ENCODE measurements at places on chromosomes 16 and 17.

- peak; percentile 74 for DNase-seq
Observed at GRCh38 chr17:65020284-65020683, 36.3 kb downstream of the GNA13 start.

- no peak for DNase-seq
Observed at GRCh38 chr17:79851461-79851817, 12.2 kb upstream of the CBX4 start.

GRCh38 chr16:49248227-49248626, 33.4 kb downstream of the CBLN1 start:
- DNase-seq = no peak

GRCh38 chr16:24253192-24253591, 2.9 kb upstream of the CACNG3 start:
- peak; percentile 60 for DNase-seq

GRCh38 chr17:37796076-37796475, 51.2 kb upstream of the HNF1B start:
- no peak for DNase-seq

DNA sequence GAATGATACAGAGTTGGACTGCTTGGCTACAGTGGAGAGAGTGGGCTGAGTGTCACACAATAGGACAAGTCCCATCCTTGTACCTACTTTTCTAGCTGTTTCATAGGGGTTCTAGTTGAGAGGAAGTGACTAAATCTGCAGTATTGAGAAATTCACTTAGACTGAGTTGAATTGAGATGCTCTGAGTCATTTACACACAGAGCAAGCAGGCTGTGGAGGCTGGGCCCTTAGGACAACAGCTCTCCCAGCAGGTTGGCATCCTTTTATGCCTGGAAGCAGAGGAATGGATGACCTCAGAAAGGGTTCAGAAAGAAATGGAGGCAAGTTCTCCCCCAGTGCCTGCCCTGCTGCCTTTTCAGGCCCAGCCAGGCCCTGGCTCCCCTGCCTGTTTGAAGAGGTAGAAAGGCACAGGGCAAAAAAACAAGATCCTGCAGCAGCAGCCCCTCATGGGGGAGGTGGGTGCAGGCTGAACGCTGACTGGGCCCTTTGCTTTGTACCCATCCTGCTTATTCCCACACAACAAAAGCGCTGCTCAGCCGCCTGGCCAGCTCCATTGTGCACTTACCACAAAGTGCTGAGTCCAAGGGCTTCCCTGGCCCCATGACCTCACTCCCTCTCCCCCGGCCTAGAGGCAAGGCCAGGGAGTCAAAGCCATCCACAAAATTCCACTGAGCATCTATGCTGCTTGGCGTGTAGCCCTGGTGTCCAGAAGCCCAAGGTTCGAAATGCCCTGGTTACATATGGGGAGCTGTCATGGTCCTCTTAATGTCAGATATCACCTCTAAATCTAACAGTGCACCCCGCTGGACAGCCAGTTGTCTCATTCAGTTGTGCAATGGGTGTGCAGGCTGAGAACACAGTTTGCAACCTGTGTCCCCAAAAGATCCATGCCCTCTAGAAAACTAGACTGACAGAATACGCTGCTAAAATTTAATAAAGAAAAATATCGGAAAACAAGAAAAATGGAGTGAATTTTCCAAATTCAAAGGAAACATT, 5.4 kb upstream of the CRYBA1 start:
- peak; percentile 91 for DNase-seq

- DNase-seq = peak; percentile 15
Observed at GRCh38 chr17:21549107-21549687, 143.1 kb upstream of the KCNJ18 start.

GRCh38 chr17:8053600-8053999, 14.7 kb downstream of the ALOX15B start:
- no peak for DNase-seq

DNA sequence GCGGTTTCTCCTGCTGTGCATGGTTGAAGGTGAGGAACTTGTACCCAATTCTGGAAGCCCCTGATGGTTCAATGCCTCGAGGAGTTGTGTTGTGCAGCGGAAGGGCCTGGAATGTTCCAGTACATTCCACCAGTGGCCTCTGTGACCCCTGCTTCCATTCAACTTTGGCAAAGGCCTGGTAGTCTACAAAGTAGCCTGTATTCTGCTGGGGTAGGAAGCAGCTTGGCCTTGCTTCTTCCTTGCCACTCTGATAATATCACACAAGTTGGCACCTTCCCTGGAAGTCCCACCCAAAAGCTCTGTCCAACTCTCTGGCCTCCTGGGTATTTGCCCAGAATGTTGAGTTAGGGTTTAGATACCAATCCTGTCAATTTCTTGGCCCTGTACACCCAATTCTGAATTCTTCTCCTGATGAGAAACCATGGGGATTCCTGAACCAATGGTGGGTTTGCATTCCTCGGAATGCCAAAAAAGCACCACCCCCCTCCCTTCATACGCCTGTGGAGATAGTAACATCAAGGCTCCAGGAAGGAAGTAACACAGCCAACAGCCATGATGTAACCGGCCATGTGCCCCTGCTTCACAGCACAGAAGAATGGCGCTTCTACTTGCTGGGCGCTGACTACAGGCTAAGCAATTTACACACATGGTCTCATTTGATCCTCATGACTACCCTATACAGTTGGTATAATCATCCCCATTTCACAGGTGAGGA, 11.8 kb upstream of the FAM117A start:
- DNase-seq = no peak

- DNase-seq = no peak
Observed at GRCh38 chr16:75107505-75107904, 9.1 kb downstream of the LDHD start.

DNA sequence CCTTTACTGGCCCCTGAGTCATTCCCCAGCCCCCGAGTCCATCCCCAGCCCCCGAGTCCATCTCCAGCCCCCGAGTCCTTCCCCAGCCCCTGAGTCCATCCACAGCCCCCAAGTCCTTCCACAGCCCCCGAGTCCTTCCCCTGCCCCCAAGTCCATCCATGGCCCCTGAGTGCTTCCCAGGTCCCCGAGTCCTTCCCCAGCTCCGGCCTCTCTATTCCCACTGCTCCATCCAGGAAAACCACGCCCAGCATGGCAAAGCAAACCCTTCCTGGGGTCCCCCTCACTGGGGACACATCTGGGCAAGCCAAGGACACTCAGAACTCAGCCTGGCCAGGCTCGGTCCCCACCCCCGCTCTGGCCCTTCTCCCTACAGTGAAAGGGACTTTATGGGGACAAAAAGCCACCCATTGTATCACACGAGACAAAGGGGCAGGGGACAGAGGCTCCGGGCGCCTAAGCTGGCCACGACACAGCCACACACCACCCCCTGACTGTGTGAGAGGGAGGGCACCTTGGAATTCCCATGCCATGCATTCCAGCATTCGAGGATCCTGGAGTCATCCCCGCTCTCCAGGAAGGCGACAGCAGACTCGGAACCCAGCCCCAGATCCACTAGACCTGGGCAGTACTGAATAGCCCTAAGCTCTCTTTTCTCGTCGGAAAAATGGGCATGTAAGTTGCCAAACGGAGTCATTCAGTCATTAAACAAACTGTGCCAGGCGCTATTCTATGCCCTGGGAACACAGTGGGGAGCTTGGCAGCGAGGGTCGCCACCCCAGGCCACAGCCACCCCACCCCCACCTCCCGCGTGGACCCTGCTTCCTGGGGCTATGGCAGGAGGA, 14.0 kb downstream of the PLLP start:
- no peak for DNase-seq

- DNase-seq = peak; percentile 62
Observed at GRCh38 chr16:53664724-53665345, 38.8 kb downstream of the RPGRIP1L start.

GRCh38 chr17:36463916-36464764, 22.3 kb upstream of the ZNHIT3 start:
- DNase-seq = peak; percentile 92

GRCh38 chr17:80706463-80706867, 161.8 kb downstream of the RPTOR start:
- no peak for DNase-seq

DNA sequence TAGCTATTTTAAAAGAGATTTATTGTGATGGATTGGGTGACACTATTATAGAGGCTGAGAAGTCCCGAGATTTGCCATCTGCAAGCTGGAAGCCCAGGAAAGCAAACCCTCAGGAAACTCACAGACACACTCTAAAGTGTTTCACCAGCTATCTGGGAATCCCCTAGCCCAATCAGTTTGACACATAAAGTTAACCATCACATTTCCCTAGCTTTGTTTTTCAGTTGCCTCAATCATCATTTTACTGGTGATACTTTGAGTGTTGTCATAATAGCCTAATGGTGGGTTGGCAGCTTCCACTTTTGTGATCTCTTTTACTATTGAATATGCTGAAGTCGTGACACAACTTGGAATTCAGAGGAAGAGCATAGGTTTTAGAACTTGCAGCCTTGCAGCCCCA, 1.8 kb downstream of the SGF29 start:
- DNase-seq = no peak

- no peak for DNase-seq
Observed at GRCh38 chr17:28295677-28296578, 23.1 kb upstream of the TMEM97 start.

GRCh38 chr17:31414550-31414918, 23.1 kb downstream of the RAB11FIP4 start:
- no peak for DNase-seq

DNA sequence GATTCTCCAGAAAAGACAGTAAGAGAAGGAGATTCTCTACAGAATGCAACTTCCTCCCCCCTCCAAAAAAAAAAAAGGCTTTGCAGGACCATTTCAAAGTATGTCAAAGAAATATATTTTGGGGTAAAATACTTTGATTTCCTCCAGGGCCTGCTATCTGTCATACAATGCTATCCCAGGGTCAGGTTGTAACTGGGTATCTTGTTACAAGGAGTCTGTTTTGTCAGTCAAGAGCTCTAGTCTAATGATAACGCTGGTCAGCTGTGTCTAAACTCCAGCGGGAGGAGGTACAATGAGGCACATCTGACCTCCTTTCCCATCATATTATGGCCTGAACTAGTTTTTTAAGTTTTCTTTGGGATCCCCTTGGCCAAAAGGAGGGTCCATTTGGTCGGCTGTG, 408.4 kb upstream of the CDH5 start:
- DNase-seq = no peak

DNA sequence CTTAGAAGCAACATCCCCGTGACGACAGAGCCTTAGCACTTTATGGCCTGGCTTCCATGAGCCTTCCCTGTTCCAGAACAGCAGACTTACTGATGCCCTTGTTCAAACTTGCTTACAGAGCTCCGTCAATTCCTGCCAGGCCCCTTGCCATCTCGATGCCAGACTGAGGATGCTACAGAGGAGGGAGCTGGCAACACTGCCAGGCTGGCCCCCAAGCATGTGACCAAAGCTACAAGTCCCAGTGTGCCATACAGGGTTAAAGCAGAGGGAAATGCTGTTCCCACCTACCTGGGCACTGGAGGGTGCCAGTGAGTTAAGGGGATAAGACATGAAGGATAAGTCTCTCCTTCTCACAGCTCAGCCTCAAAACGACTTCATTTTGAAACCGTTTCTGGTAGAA, 33.5 kb upstream of the SREBF1 start:
- DNase-seq = no peak

DNA sequence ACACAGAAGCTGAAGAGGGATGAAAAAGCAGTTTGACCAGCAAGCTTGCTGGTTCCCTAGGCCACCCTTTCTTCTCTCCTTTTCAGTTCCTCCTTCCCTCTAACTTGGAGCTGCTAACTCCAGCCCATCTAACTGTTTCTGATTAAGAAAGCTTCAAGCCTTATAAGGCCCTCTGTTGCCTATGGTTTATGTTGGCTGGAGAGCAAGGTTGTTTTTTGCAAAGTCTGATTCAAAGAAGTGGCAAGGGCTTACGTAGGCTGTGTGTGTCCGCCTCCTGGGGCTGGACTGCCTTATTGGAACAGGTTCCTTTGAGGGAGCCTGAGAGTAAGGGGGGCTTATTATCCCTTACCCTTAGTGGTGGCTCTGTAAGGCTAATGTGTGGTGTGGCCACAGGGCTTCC, 7.1 kb downstream of the AKAP1 start:
- DNase-seq = no peak

DNA sequence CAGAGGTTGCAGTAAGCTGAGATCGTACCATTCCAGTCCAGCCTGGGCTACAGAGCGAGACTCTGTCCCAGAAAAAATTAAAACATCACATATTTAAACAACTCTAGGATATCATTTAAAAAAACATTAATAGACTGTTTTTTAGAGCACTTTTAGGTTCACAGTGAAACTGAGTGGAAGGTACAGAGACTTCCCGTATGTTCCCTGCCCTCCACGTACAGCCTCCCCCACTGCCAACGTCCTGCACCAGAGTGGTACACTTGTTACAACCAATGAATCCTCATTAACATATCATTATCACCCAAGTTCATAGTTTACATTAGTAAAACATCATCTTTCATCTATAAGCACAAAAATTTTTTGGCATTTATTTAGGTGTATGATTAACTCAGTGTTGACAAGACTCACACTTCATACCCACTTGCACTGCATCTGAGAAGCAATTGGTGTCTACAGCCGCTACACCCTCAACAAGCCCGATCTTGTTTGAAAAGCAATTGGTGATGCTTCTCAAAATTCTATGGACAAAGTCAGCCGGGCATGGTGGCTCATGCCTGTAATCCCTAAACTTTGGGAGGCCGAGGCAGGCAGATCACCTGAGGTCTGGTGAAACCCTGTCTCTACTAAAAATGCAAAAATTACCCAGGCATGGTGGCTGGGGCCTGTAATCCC, 39.9 kb upstream of the STH start:
- DNase-seq = no peak

GRCh38 chr17:37693328-37693727, 50.1 kb upstream of the DDX52 start:
- DNase-seq = no peak

DNA sequence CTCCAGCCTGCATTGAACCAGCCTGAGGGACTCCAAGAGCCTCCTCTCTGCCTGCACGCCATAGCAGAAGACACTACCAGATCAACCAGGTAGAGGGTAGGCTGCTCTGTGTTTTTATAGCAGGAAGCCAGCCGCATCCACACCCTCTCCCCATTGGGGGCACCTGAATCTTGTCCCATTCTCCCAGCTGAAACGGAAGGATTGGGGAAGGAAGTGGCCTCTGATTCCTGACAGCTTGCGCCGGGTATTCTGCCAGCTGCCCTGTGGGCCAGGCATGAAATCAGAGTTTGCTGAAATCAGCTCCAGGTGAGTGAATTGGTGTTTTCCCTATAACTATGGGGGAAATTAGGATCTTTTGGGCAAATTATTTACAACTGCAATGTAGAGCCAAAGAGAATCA, at the start of gene ZP2:
Gene ZP2, minus strand, starts transcription at position 89 of the 400 bp plus-strand sequence. Its CDS starts 27 bp downstream, at position 62.
- no peak for DNase-seq

DNA sequence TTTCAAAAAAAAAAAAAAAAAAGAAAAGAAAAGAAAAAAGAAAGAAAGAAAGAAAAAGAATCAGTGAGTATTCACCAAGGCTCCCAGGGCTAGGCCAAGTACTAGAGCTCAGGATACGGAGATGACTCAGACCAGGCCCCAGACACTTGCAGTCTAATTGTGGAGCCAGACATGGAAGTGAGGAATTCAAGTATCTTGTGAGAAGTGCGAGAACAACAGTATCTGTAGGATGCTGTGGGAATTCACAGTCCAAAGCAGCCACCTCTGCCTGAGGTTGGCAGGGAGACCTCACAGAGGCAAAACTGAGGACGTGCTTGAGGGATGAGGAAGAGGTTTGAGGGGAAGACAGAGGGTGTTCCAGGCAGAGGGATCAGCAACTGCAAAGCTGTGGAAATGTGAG, 14.0 kb upstream of the ALDOA start:
- peak; percentile 75 for DNase-seq

Measured in GM03348 (cell line).